ENCODE measurements at places on chromosomes 5 and 9. TPM values are rescaled to one million over a fixed set of nuclear protein-coding genes. Genes with fewer than 3 reads are reported as not detected.

- DNase-seq, result peak; percentile 45
These were observed 1.3 kb downstream of the MAT2B start for GRCh38 chr5:163506726-163507125.

DNA sequence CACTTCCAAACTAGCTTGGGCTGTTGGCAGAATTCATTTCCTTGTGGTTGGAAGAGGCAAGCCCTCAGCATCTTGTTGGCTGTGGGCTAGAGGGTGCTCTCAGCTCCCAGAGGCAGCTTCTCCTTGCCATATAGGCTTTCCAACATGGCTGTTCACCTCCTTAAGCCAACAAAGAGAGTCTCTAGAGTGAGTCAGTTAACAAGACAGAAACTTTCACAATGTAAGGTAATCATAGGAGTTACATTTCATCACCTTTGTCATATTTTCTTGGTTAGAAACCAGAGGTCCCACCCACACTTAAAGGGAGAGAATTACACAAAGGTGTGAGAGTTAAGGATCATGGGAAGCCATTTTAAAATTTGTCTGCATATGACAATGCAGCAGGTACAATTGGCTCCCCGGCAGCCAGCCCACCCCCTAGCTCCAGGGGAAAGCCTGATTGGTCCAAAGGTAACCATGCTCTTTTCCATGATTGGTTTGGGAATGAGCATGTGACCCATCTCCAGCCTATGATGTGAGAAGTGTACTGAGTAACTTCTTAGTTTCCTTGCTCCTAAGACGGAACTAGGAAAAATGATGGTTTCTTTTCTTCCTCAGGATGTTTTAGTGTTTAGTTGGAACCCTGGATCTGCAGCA lies 109.8 kb upstream of the MSX2 start:
- no peak for DNase-seq

- DNase-seq, result no peak
These were observed 49.9 kb upstream of the SNCAIP start for GRCh38 chr5:122262103-122262502.

- DNase-seq, result no peak
These were observed 72.8 kb downstream of the CD180 start for GRCh38 chr5:67123819-67124218.

DNA sequence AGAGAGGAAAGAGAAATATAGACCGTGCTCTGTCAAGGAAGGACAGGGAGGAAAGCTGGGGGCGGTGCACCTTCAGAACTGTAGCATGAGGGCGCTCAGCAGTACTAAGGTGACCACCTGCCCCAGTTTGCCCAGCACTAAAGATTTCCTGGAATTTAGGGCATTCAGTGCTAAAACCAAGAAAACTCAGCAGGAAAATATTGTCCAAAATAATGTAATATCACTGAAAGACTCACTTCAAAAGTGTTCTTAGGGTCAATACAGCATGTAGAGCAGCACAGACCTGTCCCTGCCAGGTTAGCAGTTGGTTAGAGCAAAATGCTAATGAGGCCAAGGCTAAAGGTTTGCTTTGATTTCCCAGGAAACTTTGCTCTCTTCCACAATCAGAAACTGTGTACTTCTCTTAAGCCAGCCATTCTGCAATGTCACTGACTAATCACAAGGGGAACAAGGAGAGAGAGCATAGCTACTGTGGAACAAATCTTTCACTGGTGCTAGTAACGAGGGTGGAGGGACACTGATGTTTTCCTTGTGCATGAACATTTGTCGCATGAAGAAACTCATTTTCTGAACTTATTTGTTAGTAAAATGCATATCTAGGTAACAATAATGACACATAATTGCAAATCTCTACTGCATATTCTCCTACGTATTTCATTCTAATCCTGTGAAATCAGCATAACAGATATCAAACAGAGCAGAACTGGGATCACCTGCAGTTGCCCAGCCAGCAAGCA lies 53.0 kb upstream of the GRAMD2B start:
- DNase-seq, result peak; percentile 91

DNA sequence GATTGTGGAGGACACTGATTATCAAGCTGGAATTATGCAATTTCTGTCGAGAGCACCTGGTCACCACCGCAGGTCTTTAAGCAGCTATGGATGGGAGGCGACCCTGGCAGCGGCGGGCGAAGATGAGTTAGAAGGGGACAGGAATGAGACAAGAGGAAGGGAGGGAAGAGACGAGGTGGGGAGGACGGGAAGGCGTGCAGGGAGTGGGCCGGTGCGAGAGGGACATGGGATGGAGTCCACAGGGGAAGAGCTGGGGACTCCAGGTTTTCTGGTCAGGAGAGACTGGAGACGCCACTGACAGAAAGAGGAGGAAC lies 192.3 kb downstream of the MELK start:
- DNase-seq, result no peak

DNA sequence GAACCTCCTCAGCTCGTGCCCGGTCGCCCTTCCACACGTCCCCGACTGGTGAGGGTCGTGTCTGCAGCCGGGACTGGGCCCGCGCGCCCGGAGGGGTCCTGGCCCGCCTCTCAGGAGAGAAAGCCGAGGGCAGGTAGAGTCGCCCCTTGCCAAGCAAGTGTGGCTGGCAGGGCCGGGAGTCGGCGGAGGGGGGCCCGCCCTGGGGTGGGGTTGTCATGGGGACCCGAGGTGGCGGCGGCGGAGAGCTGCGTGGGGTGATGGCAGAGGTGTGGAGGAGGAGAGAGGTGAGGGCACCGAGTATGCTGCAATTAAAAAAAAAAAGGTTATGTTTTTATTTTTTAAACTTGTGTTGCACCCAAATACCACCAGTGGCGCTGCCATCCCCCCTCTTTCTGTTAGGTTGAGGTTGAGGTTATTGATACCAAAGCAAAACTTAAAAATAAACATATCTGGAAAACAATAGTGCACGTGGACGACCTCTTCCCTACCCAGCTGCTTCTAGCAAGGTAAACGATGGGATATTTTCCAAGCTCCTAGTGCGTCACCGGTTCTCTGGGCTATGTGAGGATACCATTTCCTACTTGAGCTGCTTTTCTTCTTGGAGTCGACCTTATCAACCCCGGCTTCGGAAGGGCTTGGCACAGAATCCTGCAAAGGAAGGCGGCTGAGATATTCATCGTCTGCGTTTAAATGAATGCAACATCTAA lies 660 bp downstream of the SCAMP1 start:
- peak; percentile 79 for DNase-seq

DNA sequence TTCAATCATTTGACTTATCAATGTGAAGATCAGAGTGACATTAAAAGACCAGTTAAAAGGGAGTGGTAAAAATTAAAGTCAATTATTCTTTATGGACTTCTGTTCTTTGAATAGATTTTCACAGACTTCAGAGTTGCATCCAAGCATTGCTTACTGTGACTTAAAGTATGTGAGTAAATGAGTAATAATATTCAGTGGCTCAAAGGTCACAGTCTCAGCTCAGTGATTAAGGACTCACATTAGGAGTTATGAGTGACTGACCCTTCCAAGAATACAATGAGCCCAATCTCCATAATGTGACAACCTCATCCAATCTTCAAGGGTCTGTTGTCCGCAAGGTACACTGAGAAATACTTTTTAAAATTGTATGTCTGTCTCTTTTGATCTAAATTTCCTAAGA lies 811.2 kb downstream of the BRINP1 start:
- no peak for DNase-seq

GRCh38 chr9:88923653-88924288 lies 67.5 kb upstream of the S1PR3 start:
- DNase-seq, result no peak

DNA sequence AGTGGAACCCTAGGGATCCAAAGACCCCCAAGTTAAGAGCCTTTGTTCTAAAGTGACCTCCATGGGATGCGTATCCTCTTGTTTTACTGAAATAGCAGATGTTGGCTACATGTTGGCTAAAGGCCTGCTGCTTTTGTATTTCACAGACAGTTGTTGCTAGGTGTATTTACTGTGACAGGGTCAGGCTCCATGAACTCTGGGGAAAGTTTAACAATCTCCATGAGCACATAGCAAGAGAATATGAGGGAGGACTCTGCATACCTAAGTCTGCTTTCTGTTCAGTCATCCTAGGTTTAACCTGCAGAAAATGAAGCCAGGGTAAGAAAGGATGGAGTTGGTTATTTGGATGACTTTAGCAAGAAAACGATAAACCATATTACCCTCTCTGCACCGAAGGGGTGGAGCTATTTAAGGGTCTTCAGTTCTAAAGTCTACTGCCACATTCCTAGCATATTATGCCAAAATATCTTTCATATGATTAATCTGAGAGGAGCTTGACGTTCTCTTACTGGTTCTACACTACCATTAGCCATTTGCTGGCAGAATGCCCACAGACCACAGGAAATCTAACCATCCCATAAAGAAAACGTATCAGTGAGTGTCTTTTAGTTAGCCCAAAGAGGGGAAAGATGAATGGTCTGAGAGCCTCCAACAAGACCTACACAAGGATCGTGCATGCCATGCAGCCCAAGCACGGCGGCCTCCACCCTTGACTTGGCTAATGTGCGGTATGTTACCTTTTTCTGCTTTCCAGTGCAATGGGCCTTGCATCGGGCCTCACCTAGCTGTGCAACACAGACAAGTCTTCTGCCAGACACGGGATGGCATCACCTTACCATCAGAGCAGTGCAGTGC lies 127.8 kb downstream of the SAXO1 start:
- DNase-seq, result no peak

DNA sequence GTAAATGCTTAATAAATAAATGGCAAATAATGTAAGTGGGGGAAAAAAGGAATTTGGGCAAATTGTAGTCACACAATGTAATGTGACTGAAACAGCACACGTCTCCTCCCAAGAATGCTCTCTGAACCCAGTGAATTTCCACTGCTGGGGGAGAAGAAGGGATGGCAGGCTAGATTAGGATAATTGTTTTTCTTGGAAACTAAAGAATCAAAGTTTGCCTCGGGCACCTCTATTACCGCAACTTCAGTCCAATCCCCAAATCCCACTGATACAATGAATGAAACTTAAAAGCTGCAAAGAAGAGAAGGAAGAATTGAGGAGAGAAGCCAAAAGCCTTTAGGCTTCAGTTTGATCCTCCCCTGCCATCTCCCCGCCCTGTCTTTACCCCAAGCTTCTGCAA lies 423.2 kb upstream of the PAPPA start:
- DNase-seq, result no peak

DNA sequence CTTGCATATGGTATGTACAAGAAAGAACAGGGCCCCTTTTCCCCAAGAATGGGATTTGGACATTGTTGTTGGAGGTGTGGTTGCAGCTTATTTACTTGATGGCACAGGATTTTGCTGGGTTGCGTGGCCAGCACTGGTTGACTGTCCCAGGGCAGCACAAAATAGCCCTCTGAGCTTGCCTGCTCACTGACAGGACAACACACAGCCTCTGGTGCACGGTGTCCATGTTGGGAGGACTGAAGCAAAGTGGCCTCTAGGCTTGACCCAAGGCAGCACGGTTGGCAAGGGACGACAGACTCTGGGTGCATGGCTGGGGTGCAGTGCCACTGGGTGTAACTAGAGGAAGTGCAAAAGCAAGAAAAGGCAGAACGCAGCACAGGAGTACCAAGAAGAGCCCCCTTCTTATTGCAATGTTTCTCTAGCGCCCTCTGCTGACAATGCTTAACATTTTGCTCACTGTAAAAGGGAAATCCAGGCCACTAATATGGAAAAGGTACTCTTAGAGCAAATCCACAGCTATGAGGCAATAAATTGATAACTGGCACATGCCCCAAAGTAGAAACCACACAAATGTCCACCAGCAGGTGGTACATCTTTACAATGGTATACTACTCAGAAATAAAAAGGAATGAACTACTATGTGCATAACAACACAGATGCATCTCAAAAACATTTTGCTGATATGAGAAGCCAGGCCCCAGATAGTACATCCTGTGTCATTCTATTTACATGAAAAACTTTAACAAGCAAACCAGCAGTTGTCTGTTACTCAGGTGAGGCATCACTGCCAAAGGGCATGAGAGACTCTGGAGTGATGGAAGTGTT lies 47.4 kb upstream of the BARX1 start:
- DNase-seq, result peak; percentile 66

- no peak for DNase-seq
These were observed 12.6 kb downstream of the IRX2 start for GRCh38 chr5:2738700-2739359.

DNA sequence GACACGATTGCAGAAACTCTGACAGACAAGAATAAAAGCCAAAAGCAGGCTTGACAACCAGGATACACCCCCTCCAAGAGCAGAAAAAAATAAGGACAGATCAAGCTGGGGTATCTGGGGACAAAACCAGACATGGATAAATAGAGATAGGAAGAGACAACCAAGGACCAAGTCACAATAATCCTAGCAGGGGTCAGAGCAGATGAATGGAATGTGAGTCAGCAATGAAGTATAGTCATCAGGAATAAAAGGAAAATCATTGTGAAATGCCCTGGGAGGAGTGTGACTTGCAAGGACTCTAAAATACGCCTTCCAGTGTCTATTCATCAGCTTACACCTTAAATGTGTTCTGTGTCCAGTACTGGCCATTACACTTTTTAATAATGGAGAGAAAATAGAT lies 206.8 kb downstream of the CAAP1 start:
- DNase-seq, result no peak

DNA sequence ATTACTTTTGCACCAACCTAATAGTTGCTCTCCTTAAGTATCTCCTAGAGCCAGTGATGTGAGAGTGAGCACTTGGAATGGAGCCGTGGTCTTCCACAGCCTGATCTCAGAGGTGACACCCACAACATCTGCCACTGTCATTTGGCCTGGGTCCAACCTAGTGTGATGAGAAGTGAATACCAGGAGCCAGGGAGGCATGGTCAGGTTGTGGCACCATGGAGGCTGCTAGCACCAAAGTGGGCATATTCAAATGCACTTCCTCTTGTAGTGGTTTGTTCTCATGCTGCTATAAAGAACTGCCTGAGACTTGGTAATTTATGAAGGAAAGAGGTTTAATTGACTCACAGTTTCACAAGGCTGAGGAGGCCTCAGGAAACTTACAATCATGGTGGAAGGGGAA lies 22.6 kb upstream of the CEP72 start:
- no peak for DNase-seq

- DNase-seq, result no peak
These were observed 105.9 kb downstream of the DPYSL3 start for GRCh38 chr5:147403651-147404640.

- DNase-seq, result no peak
These were observed 97.1 kb upstream of the IL12B start for GRCh38 chr5:159427180-159428012.

DNA sequence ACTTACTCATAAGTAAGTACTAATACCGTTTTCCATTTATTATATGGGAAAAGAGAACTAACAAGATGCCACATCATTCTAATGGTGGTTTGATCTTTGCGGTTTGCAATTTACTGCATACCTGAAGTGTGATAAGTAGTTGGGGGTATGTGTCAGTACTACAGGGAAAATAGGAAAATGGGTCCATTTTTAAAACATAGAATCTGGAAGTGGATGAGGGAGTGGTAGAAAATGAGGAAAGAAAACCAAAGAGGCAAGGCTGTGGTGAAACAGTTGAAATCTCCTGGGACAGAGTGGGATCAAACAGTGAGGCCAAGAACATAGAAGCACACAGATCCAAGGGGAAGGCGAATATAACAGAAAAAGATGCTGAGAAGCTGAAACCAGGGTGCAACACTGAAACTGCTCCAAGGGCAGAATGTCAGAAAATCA lies 6.7 kb downstream of the ADAMTSL1 start:
- DNase-seq, result no peak

- no peak for DNase-seq
These were observed 80.8 kb downstream of the ZNF618 start for GRCh38 chr9:113956901-113957300.

GRCh38 chr9:69932901-69933300 lies 110.7 kb upstream of the MAMDC2 start:
- DNase-seq, result no peak

The ANKH gene
- polyA plus RNA-seq, result 33.0 TPM

The ADRA1B gene
- 0.45 TPM for polyA plus RNA-seq

The BHMT gene
- polyA plus RNA-seq, result not detected

The GRM6 gene
- 0.43 TPM for polyA plus RNA-seq

The PTGES gene
- polyA plus RNA-seq, result 6.1 TPM

The RFESD gene
- not detected for polyA plus RNA-seq

The SLC4A9 gene
- not detected for polyA plus RNA-seq

The KIF12 gene
- 151 TPM for polyA plus RNA-seq
